Activated naive CD8-positive, alpha-beta T cell treated with anti-CD3 and anti-CD28 coated beads for 36 hours (primary cell): ENCODE measurements at places on chromosomes 1 and 21.

GRCh38 chr1:162695687-162696086 is 63.4 kb downstream of the DDR2 start:
- no peak for DNase-seq

DNA sequence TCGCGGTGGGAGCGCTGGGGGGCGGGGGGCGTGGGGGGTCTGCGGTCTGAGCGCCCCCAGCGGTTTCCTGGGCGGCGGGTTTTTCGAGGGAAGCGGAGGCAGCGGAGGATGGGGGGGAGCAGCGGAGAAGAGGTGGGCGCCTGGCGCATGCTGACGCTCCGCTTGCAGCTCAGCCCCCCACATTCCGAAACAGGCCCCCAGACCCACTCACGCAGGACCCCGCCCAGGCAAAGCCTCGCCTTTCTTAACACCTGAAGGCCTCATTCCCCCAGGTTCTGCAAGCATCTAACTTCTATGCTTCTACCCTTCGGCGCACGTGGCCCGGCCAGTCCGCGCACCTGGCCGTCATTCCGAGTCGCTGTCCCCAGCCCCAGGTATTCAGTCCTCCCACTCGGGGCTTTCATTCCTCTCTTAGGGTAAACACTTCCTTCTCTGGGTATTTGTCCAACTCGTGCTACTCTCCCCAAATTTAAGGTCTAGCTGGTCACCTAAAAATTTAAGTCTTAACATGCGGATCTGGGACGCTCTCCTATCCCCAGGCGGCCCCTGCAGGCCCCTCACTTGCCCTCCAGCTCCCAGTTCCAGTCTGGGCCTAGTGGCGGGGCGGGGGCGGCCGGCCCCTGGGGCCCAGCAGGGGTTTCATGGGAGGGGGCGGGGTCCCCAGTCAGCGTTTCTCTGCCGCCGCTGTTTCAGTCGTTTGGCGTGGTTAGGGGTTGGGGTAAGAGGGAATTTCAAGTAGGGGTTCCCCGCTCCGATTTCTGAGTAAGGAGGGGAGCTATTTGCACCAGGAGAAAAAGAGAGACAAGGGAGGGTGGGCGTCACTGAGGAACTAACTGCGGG is 2.8 kb upstream of the ZBTB7B start:
- DNase-seq = peak; percentile 77

DNA sequence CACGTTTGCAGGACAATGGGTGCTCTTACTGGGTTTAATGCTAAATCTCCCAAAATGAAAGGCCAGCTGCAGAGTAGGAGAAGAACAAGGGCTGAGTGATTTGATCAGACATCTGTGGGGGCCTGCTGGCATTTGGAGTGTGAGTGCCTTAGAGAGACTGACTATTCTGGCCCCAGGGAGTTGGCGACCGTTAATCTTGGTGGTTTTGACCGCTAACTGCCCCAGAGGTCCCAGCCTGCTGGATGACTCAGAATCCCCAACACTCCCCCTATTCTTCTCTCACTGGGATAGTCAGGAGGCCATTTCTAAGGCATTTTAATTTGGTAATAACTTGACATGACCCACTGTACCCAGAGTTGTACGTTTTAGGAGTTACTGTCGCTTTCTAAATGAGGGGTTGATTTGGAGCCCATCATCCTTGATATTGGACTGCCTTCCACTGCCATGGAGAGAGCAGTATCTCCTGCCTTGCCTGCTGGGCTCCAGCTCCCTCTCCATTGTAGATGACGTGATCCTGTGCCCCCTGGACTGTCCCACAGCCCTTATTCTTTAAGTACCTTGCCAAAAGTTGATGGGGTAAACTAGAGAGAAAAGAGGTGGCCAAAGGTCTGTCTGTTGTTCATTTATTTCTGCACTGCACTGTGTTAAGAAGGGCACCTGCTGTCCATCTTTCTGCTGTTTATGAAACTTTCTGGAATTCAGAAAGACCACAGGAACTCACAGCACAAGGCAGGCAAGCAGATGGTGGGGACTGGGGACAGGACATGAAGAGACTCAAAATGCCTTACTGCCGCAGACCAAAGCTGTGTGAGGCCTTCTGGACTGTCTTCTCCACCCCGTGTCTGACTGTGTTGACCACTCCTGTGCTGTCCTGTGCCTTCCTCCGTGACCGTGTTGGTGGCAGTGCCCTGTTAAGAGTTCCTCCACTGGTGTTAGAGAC is 98.2 kb upstream of the ARTN start:
- no peak for DNase-seq

DNA sequence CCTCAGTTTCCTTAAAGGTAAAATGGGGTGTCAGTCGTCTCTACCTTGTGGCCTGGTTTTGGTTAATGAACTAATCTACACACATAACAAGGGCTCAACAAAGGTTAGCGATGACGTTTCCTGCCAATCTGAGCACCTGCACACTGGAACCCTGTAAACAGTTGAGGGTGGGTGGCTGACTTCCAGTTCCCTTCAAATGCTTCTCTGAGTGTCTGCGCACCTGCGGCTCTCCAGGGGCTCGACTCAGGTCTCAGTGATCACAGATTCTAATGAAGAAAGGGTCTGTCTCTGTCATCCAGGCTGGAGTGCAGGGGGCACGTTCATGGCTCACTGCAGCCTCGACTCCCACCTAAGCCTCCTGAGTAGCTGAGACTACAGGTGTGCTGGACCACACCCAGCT is 3.3 kb upstream of the AGPAT3 start:
- no peak for DNase-seq

GRCh38 chr1:183209533-183210158 is 23.6 kb downstream of the LAMC2 start:
- no peak for DNase-seq

DNA sequence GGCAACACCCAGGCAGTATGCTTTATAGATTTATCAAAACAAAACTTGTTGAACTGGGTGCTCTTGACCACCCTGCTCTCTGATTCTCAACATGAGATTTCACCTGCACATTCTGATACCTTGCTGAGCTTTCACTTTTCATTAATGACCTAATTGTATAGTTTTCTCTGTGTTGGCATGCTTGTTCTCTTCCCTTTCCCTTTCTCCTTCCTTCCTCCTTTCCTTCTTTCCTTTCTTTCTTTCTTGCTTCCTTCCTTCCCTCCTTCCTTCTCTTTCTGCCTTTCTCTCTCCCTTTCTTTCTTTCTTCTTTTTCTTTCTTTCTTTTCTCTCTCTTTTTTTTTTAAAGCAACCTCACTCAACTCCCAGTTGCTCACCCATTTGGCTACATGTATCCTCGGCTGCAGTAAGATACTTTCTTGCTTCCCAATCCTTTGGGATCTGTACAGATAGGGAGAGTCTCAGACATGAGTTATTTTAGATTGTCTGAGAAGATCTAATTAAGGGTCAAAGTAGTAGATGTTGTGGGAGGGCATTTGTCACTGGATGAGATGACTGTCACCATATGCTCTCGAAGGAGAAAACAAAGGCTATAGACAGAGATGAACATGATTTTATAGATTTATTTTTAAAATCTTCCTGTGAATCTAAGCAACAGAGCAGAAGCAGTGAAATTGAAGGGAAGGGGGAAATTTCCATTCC is 458.0 kb downstream of the USP25 start:
- no peak for DNase-seq
